Activated CD8-positive, alpha-beta T cell treated with anti-CD3 and anti-CD28 coated beads, Interleukin-2, amount 10 ng/mL, durations not matched to agents 7 days and 5 days (primary cell): ENCODE measurements at places on chromosomes 3 and 15.

- no peak for DNase-seq
Measured at GRCh38 chr3:127978636-127979035, 63.6 kb downstream of the KBTBD12 start.

GRCh38 chr3:59542276-59542675, 492.5 kb upstream of the CFAP20DC start:
- no peak for DNase-seq

- no peak for DNase-seq
Measured at GRCh38 chr3:54079314-54079713, 43.0 kb upstream of the CACNA2D3 start.

GRCh38 chr3:184383033-184383740, 3.3 kb downstream of the CHRD start:
- no peak for DNase-seq

GRCh38 chr15:40594429-40594836, 384 bp downstream of the KNL1 start:
- no peak for DNase-seq

GRCh38 chr3:88312256-88312655, 162.5 kb downstream of the C3orf38 start:
- no peak for DNase-seq

GRCh38 chr15:23472678-23473077, 25.6 kb upstream of the GOLGA6L2 start:
- no peak for DNase-seq

GRCh38 chr15:32880642-32881041, 162.8 kb downstream of the GREM1 start:
- no peak for DNase-seq

GRCh38 chr3:155846119-155846518, 8.1 kb downstream of the SLC33A1 start:
- no peak for DNase-seq
